Right hindlimb (tissue), 1 donor: ENCODE measurements at places on chromosomes 1 and 21.

- DNase-seq = no peak
Observed at GRCh38 chr1:56525489-56526041, 53.8 kb downstream of the PLPP3 start.

DNA sequence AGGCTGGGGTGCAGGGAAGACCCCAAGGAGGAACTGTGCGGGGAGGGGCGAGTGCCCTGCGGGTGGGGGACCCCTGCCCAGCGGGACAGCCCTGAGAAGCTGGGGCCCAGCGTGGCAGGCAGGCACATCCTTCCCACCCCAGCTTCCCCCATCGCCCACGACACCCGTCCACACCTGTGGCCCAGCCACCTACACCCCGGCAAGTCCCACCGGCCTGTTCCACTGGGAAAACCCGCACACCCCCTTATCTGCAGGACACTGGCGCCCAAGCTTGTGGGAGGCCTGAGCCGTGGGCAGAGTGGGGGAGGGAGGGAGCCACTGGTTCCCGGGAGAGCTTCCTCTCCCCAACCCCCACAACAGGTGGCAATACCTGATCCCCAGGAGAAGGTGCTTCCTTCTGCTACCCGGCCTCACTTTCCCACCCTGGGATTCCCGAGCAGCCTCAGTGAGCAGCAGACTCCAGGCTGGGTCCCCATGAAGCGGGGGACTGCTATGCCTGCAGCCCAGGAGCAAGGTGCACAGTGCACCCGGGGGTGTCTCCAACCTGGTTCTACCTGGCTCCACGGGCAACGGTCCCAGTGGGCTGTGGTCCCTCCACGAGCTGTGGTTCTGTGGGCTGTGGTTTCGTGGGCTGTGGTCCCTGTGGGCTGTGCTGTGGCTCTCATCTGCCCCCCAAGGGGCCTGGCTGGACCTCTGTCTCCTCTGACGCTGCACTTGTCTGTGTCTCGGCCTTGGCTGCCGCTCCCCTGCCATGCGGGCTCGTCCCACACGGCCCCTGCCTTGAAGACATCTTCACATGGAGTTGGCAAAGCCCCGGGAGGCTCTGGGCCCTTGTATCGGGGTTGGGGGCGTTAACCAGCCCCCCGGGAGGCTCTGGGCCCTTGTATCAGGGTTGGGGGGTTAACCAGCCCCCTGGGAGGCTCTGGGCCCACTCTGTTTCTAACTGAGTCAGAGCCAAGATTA is 37.8 kb upstream of the POFUT2 start:
- DNase-seq = peak; percentile 21

GRCh38 chr1:205610036-205610435 is 21.8 kb downstream of the ELK4 start:
- no peak for DNase-seq

GRCh38 chr1:16018308-16018707 is 465 bp upstream of the HSPB7 start:
- no peak for DNase-seq

DNA sequence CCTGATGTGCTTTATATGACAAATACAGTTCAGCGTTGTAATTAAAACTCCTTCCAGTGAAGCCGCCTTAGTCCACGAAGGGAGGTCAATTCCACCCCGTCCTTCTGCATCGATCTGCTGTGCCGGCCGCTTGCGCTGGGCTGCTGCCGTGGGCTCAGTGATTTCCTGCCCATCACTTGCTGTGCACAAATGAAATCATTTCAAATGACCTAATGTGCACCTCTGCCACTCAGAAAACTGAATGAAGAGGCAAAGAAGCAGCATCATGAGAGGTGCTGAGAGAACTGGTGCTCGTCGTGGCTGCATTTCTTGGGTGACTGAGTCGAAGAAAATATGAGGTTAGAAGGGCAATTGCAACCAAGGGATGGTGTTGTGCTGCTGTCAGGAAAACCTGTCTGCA is 144.3 kb upstream of the SYT6 start:
- no peak for DNase-seq

GRCh38 chr21:15943009-15943666 is 213.4 kb downstream of the USP25 start:
- DNase-seq = no peak

DNA sequence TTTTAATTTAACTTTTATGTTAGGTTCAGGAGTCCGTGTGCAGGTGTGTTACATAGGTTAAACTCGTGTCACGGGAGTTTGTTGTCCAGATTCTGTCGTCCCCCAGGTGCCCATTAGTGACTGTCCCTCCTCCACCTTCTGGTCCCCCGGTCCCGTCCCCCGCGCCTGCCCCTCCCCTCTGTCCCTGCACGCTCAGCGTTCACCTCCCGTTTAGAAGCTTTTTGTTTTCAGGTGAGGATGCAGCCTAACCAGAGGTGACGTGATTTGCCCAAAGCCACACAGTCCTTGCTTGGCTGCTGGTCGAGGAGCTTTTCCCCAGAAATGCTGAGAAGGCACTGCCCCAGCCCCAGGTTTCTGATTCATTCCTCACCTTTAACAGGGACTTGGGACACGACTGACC is 844 bp downstream of the C1orf146 start:
- no peak for DNase-seq

DNA sequence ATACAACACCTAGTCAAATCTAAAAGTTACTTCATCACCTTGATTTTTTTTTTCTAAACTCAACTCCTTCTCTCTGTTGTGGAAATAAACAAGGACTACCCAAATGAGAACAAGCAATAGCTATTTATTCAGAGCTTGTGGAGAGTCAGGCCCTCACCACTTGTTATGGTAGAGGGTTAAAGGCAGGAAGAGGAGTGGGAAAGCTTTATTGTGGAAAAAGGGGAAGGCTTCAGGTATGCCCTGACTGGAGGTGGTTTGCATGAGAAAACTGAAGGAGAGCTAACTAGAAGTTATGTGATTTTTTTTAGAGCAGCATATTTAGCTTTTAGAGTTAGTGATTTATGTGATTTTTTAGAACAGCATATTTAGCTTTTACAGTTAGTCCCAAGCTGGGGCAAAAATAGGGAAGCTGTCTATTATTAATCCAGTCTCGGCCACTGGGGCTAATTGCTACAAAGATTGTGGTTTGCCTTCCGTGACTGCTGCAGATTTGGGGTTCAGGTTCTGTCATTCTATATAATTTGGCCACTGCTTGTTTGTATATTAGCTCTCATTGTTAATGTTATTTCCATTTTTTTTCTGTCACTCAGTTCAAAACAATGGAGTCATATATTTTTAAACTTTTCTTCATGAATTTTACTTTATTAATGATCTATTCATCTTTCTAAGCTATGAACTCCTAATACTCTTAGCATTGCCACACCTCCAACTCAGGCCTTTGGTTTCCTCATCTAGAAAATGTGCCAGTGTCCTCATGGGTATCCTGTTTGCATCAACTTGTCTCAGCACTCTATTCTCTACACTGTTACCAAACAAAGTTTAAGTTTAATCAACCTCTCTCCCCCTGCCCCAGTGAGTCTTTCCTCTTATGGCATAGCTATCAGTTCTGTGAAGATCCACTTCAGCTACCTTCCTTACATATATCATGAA is 713.0 kb downstream of the BRINP3 start:
- DNase-seq = no peak

DNA sequence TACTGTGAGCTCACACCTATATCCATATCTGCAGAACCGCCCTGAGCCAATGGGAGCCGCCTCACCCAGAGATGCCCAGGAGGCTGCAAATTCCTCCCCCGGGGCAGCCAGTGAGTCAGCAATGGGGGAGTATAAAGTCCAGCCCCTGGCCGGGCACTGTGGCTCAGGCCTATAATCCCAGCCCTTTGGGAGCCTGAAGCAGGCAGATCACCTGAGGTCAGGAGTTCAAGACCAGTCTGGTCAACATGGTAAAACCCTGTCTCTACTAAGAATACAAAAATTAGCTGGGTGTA is 5.0 kb upstream of the CLCNKB start:
- DNase-seq = no peak

DNA sequence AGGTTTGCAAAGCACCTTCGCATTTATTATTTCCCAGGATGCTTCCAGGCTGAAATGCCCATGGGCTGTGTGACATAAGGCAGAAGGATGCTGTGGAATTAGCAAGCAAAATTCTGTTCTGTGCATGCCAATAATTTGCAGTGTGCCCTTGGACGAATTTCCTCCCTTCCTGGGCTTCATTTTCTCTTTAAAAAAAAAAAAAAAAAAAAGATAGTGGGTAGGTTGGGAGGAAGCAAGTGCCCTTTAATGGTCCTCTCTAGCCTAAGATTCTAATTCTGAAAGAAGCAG is 2.5 kb upstream of the ID3 start:
- DNase-seq = no peak

- no peak for DNase-seq
Observed at GRCh38 chr1:59183749-59184317, 113.1 kb upstream of the FGGY start.

DNA sequence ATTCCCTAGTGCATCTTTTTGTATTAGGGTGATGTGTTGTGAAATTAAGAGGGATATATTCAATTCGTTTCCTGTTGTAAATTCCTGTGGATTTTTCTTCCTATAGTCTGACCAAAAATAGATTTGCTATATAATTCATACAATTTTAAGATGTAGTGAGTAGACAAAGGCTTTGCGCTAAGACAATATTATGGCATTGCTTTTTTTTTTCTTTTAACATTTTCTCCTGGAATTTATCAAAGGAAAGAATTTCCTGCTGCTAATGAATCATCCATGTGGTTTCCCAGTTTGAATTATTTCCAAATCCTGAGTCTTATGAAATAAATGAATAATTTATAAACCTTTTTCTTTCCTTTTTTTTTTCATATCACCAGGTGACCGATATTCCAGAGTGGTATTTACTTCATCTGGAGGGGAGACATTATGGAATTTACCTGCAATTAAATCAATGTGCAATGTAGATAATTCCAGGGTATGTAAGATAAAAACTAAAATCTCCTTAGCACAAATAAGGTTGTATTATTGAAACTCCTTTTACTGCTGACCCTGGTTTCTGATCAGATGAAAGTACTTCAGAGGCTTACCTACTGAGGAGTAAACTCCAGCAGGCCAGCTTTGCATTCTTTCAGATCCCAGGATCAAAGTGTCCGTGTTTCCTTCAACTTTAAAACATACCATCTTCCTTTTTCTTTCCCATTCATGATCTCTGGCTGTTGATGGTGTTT is 148.4 kb downstream of the TLR5 start:
- no peak for DNase-seq

GRCh38 chr1:235675152-235675890 is 25.7 kb upstream of the GNG4 start:
- DNase-seq = no peak

- DNase-seq = peak; percentile 91
Observed at GRCh38 chr1:217630711-217631591, at the start of the genes GPATCH2 and SPATA17. GPATCH2 (minus strand) TSS chr1:217631090; CDS start chr1:217630971, 119 bp downstream. SPATA17 (plus strand) TSS chr1:217631344; CDS start chr1:217631379, 35 bp downstream.

DNA sequence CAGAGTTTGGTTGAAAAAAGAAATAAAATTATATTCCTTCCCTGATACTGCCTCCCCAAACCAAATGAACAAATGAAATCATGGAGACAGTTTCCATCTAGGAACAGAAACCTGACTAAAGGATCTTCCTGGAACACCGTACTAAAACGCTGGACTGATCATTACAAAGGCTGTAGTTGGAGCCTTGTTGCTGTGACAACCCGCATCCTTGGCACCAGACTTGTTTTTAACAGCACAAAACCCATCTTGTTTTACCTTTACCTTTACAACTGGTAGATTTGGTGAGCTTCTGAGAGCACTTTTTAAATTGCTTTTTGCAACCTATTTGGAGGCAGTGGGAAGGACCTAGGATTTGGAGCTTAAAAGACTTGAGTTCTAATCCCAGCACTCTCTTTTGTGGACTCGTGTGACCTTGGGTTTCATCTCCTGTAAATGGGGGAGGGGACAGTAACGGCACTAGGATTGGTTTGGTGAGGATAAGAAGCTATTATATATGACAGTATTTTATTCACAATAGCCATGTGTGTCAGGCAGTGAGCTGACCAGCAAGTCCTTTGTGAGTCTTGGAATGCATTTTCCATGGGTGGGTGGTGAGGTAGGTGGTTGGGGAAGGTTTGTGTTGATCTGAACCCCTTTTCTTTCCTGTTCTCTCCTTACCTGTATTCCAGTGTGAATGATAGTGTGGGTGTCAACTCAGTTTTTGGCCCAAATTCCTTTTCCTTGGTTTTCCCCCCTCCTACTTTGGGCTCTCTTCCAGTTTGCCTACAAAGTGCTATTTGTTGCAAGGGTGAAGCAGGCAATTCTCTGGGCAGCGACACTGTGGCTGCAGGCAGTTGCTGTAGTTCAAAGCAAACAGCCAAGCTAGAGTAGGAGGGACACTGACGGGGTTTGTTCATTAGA is 12.6 kb downstream of the LRRC8D start:
- DNase-seq = no peak
